Activated effector memory CD4-positive, alpha-beta T cell treated with anti-CD3 and anti-CD28 coated beads, Interleukin-2, amount 50 U/mL, for 16 hours (primary cell): ENCODE measurements at places on chromosomes 2 and 18.

- no peak for DNase-seq
These were observed 37.6 kb upstream of the SLC4A10 start for GRCh38 chr2:161586517-161587167.

GRCh38 chr18:57094175-57094574, 52.7 kb upstream of the BOD1L2 start:
- no peak for DNase-seq

DNA sequence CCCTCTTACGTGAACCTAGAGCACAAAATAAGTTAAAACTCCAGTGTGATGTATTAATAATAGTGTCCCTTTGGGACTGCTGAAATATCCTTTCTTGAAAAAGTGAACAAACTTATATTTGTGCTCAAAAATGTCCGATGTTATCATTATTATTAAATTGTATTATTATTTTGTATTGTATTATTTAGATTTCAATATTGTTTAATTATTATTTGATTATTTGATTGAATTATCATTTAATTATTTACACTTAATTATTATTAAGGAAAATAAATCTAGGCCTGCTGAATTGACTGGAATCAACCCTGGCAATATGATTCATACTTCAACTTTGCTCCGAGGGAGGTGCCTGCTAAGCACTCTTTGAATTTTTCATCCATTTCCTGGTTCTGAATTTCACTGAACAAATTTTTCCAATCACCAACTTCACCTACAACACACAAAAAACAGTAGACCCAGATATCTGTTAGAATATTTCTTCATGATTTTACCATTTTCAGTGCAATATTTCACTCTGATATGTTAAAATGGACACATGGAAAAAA, 10.9 kb upstream of the EIF2AK2 start:
- DNase-seq: no peak

GRCh38 chr18:66533693-66534092, 70.2 kb downstream of the CDH19 start:
- no peak for DNase-seq

- no peak for DNase-seq
These were observed 56.1 kb downstream of the ASAP2 start for GRCh38 chr2:9262671-9263171.

- DNase-seq: no peak
These were observed 185.7 kb downstream of the FAM210A start for GRCh38 chr18:13540477-13541182.

- no peak for DNase-seq
These were observed 171.9 kb downstream of the FHOD3 start for GRCh38 chr18:36469461-36469860.

DNA sequence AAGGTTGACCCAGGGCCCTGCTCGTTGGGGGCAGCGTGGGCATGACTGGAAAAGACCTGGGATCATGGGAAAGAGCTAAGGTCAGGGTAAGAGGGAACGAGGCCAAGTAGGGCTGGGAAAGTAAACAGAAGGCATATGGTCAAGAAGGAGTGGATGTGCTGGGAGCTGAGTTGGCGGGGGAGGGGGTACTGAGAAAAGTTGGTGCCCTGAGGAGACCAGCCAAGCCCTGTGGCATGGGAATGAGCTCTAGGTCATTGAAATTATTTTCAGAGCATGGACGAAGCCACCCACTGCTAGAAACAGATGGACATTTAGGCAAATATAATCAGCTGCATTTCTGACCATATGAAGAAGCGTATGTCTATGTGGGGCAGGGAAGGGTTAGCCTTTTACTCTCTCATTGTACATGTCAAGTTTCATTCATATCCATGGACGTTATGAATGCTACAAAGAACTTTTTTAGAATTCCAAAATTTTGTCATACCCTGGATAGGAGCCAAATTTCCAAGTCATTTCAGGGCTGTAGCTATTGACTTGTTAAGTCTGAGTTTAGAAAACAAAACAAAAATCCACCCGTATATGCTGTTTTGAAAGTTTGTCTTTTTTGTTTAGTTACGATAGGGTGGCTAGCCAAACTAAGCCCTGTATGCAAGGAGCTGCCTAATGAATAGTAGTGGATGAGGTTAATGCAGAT, 19.1 kb downstream of the MAPRE2 start:
- no peak for DNase-seq

- no peak for DNase-seq
These were observed 360.6 kb downstream of the NBAS start for GRCh38 chr2:15200581-15200980.

- no peak for DNase-seq
These were observed 106.9 kb downstream of the GATA6 start for GRCh38 chr18:22276334-22276713.

DNA sequence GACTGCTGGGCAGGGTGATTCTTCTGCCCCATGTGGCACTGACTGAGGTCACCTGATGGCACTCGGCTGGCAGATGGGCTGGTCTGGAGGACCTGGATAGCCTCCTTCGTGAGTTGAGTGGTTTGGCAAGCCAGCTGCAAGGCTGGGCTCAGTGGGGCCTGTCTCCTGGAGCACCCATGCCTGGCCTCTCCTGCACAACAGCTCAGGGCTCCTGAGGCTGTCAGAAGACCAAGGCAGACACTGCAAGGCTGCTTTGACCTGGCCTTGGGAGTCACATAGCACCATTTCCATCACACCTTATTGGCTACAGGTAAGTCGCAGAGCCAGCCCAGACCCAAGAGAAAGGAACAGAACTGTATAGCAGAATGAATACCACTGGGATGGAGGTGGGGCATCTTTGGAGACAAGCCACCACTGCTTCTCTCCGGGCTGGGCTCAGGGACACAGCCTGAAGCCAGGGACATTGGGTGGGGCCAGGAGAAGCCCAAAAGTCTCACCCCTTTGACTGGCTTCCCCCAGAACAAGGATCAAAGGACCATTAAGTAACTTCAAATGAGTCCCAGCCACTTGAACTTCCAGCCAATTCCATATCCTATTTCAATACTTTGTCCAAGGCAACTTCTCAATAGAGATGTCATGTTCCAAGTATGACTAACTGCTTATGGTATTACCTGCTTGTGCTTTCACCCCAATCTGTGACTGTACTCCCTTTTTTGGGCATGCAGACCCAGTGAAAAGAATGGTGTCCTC, 156.3 kb downstream of the CABLES1 start:
- no peak for DNase-seq

GRCh38 chr18:43180814-43181213, 65.3 kb upstream of the RIT2 start:
- DNase-seq: no peak
